Activated CD8-positive, alpha-beta memory T cell treated with anti-CD3 and anti-CD28 coated beads for 1 hour (primary cell): ENCODE measurements at places on chromosomes 3 and 15.

DNA sequence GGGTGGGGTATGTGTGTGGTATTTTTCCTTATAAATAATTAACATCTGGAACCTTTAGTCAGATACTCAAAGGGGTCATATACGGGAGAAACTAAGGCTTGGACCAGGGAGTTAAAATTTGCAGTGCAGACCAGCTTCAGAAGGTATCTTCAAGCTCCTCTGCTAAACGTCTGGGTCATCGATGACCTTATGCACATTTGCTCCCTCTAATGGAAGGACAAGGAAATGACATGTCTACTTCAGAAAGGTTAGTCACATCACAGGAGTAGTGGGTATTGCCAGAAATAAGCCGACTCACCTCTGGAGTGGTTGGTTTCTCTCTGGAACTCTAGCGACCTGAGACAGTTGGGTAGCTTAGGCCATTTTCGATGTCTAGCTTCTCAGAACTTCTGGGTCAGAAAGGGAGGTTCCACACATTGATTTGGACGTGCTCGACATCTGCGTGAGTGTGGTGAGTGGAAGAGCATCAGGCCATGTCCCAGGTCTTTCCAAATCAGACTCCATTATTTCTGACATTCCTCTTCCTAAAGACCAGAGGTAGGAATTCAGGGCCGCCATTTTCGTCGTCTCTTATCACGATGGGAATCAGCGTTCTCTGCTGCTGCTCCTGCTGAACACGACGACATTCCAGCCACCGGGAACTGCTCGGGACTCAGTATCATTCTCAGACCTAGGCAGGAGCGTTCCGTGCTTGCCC is 31.8 kb upstream of the RASA2 start:
- DNase-seq, result no peak

- no peak for DNase-seq
These were observed 11.5 kb upstream of the PARP14 start for GRCh38 chr3:122668930-122669730.

- DNase-seq, result no peak
These were observed 75.2 kb downstream of the NEO1 start for GRCh38 chr15:73127302-73127936.

DNA sequence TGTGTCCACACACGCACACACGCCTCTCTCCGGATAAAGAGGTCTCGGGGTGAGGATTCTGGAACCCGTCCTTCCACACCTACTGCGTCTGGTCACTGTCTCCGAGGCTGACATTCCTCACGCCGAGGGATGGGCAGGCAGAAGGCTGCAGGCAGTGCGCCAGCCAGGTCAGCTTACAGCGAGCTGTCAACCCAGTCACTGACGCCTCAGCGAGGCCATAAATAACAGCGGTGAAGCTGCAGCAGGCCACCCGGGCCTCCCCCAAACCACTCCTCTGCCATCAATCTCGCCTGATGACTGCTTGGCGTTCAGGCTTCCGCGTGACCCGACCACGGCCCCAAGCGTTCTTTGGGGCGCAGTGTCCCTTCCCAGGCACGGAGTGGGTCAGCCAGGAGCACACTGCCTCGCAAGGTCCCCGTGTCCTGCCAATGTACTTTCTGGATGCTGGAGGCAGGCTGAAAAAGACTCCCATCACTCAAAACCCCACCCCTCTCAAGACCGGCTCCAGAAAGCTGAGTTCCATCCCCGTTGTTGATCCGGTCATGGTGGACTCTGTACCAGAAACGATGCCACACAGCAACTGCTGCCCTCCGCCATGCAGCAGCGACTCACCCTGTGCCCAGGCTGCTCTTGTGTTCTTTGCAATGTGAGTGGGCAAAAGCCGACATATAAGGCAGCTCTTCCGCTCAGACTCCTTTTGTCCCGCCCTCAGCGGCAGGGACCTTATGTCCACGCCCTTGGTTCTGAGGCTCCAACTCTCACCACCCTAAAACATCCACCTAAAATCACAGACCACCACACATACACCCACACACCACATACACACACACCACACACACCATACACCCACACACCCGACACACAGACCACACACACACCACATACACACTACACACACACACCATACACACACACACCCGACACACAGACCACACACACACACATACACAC is 27.1 kb downstream of the CPN2 start:
- no peak for DNase-seq

DNA sequence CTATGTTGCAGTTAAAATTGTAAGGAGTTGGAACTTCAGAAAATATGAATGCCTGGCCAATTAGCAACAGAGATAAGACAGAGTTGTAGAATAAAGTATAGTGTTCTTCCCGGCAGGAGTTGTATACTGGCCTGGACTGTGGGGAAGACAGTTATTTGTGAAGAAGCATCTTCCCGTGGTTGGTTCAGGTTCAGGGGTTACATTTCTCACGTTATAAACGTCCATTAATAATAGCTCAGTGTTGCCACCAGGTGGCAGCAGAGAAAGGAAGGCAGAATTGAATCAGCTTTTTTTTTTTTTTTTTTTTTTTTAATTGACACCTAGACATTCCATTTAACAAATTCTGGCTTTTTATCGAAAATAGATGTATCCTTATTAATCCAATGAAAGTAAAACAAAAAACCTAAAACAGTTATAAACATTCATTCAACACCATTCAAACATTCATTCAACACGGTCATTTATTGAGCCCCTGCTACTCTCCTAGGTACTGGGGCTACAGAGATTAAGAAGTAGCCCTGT is 66.4 kb upstream of the NR2E3 start:
- DNase-seq, result peak; percentile 9

DNA sequence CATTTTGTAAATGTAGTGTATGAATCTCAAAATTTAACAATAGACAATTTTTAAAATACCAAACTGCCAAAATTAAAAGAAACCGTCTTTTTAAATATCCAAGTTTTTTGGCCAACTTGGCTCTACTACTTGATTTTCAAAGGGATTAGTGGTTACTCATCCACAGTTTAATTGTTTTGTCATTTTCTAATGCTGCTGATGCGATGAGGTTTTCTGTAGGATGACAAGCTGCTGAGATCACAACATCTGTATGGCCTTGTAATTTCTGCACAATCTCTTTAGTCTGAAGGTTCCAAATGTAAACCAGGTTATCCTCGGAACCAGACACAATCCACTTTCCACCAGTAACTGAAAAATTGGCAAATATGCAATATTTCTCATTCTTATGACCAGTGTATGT is 1.5 kb downstream of the WDR5B start:
- DNase-seq, result no peak

DNA sequence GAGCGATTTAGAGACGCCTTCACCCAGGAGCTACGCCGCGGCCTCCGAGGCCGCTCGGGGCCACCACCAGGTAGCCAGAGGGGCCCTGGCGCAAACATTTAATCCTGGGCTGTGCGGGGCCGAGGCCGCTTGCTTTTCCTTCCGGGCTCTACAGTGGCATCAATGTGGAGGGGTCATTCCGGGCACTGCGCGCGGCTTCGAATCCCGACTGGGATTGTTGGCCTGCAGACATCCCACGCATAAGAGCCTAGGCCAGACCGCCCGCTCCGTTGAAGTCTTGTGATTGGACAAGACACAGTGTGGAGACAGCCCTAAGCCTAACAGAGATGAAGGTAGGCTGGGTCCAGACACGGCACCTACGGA is 568 bp upstream of the NCBP2 start:
- DNase-seq, result no peak

DNA sequence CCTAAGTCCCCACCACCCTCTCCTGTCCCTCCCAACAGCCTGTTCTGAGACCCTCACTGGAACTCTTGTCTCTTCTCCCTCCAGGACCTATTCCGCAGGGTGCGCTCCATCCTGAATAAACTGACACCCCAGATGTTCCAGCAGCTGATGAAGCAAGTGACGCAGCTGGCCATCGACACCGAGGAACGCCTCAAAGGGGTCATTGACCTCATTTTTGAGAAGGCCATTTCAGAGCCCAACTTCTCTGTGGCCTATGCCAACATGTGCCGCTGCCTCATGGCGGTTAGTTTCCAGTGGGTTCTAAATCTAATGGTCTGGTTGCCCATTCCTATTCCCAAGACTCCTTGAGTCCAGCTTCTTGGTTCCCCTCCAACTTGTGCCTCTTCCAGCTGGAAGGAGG is 9.3 kb downstream of the EIF4G1 start:
- DNase-seq, result no peak

GRCh38 chr3:131236421-131236820 is 145.2 kb upstream of the NUDT16 start:
- DNase-seq, result no peak

DNA sequence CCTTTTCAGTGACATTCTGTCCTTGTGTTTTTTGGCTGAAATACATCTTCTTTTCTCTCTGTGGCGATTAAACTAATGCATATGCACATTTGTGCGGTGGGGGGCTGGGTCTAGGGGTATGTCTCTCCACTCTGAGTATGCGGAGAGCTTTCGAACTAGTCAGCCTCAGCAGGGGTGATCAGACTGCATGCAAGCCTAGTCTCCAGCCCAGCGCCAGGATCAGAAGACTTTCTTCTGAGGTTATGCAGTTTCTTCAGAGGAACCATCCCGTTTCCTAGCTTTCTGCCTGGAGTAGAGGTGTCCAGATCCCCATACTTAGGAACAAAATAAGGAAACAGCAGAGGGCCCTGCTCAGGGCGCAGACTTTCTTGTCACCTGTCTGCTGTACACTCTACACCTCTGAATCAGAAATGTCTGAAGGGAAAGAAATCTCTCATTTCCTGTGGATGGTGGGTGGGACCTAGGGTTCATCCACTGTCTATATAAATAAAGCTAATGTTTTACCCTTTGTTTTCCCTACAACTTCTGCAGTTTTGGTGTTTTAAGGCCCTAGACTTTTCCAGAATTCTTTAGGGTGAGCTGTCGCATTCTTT is 230.4 kb downstream of the ABHD5 start:
- DNase-seq, result no peak

DNA sequence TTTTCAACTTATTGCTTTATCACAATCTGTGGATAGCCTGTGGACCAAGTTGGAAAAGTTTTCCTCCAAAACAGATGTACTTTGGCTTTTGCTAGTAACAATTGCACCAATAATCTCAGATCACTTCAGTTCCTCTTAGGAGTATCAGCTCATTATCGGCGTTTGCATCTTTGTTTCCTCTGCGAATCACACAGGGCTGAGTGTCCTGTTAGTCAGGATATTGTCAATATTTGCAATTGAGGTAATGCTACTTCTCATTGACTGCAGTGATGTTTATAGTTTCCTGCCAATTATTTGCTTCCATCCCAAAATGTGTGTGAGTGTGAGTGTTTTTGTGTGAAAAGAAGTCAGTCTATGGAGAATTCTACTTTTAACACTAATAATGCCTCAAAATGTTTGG is 545.0 kb downstream of the SI start:
- DNase-seq, result no peak

DNA sequence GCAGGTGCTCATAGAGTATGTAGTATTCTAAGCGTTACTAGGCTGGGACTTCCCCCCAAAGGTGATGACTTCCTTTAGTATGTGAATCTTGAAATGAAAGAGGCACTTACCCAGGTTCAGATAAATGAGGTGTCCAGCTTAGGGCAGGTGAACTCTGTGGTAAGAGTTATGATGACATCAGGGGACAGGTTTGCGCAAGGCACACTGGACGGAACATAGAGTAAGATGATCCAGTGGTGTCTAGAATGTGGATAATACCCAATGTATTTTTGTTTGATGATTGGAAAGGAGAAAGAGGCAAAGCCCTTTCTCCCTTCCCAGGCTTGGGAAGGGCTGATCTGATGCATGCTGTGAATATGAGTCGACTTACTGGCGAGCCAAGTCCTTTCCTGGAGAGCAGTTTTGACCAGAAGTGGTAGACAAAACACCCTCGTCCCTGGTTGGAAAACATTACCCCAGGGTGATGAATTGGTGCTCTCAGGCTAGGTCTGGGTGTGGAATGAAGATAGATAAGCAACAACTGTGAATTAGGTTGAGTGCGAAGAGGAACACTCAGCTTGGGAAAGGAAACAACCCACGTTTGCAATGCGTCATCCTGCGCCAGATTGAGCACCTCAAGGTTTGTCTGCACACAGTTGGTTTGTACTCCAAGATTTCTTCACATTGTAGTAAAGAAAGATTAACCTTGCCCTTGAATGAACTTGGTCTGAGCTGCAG is 124.2 kb downstream of the GHSR start:
- DNase-seq, result no peak

GRCh38 chr3:108322352-108322751 is 26.0 kb downstream of the HHLA2 start:
- no peak for DNase-seq

GRCh38 chr3:189311521-189311920 is 139.8 kb downstream of the TPRG1 start:
- no peak for DNase-seq

- DNase-seq, result no peak
These were observed 52.4 kb downstream of the ASTE1 start for GRCh38 chr3:130974201-130974600.

GRCh38 chr3:136979204-136979603 is 21.4 kb downstream of the IL20RB start:
- DNase-seq, result no peak

DNA sequence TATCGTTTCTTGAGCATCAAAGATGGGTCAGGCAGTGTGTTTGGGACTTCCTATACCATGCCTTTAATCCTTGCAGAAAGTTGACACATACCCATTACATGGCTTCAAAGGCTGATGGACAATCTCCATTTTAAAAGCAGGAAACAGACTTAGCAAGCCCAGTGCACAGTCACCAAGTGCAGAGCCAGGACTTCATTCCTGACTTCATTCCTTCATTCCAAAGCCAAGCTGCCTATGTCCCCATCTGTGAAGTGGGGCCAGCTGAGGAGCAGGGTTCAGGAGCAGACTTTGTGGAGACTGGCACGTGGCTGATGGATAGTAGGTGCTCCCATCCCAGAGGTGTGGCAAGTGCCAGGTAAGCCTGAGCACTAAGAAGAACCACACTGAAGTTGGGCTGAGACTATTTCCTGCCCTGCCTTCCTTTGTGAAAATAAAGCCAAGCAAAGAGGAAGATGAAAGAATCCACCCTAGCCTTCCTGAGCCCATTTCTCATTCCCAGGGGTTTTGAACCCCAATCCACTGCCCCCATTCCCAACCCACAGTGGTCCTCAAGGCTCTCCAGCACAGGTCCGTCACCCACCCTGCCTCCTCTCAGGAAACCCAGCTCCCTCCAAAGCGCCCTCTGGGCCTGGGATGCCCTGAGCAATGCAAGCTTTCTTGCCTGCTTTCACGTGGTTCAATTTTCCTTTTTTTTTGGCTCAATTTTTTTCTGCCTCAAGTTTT is 1.8 kb downstream of the CX3CR1 start:
- no peak for DNase-seq

- no peak for DNase-seq
These were observed 79.0 kb downstream of the CHD2 start for GRCh38 chr15:92979011-92979701.

DNA sequence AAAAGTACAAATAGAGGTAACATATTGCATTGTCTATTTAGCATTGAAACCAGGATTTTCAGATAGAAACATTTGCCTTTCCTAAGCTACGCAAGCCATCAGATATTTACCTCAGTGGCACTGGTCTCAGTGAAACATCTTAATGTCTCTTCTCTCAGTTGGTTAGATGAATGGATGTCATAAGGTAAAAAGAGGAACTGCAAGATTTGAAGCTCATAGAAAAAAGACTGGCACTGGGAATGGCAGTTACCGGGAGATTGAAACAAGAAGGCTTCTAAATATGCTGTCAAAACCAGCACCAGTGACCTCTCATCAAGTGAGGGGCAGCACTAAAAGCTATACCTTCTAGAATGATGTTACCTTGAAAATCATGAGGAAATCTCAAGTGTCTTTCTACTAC is 486.4 kb downstream of the FHIT start:
- DNase-seq, result no peak

- no peak for DNase-seq
These were observed 11.4 kb upstream of the CCDC174 start for GRCh38 chr3:14640157-14640562.
